ENCODE measurements at places on chromosomes 5 and 9. TPM values are rescaled to one million over a fixed set of nuclear protein-coding genes. Genes with fewer than 3 reads are reported as not detected.

DNA sequence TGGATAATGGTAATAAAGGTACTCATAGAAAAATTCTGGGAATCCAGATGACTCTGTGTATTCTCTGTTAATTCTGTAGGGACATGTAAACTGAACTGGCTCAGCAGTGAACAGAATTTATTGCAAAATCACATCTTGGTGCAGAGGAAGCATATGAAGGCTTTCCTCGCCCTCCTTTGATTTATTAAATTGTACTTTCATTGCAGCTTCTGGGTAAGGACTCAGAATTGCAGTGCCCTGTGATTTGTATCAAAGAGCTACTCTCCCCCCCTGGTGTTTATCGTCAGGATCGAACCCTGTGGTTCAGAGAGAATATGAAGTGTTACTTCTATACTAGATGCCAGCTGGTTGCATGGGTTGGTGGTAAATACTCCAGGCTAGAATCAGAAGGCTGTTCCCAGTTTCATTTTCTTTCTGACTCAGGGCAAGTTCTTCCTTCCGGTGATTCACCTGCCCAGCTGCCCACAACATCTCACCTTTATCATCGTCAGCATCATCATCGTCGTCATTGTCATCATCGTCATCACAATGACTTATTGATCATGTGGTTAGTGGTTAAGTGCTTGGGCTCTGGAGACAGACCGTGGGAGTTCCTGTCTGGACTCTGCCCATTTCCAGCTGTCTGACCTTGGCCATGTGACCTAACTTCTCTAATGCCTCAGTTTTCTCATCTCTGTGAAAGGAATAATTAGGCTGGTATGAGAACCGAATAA, 238.8 kb downstream of the ARHGAP26 start:
- peaks cover 7% of the 10 kb centered on the region for H3K4me1 ChIP-seq
- no peak overlapping the region for H3K27ac ChIP-seq
- H3K36me3 ChIP-seq = peaks cover 4% of the 10 kb centered on the region
- no peak for DNase-seq
- no peak overlapping the region for H3K4me3 ChIP-seq

GRCh38 chr5:191036-191948, at the start of gene LRRC14B:
TSS of gene LRRC14B (plus strand) at chr5:191495. CDS start at chr5:191539, 44 bp downstream.
- H3K27ac ChIP-seq = no peak within 1 kb of the TSS
- peaks cover 12% of the 10 kb centered on the region for H3K4me1 ChIP-seq
- no peak within 1 kb of the TSS for H3K4me3 ChIP-seq
- no peaks in the 10 kb centered on the region for H3K36me3 ChIP-seq
- no peaks in the 10 kb centered on the region for H3K27me3 ChIP-seq

- no peak overlapping the region for H3K27ac ChIP-seq
- no peak for DNase-seq
- no peak overlapping the region for H3K4me3 ChIP-seq
- H3K4me1 ChIP-seq = peaks cover 26% of the 10 kb centered on the region
- no peaks in the 10 kb centered on the region for H3K27me3 ChIP-seq
These were observed 109.4 kb downstream of the CCDC192 start for GRCh38 chr5:127812570-127812969.

- H3K4me1 ChIP-seq = peaks cover 4% of the 10 kb centered on the region
- no peaks in the 10 kb centered on the region for H3K36me3 ChIP-seq
- DNase-seq = no peak
- peak overlapping the region; percentile 61 for H3K27ac ChIP-seq
These were observed 216.8 kb upstream of the TBC1D2 start for GRCh38 chr9:98472216-98472615.

- no peaks in the 10 kb centered on the region for H3K4me1 ChIP-seq
- no peak for DNase-seq
- no peak overlapping the region for H3K4me3 ChIP-seq
- H3K27ac ChIP-seq = no peak overlapping the region
- H3K36me3 ChIP-seq = peaks cover 17% of the 10 kb centered on the region
These were observed 80.0 kb downstream of the SYK start for GRCh38 chr9:90881648-90882047.

- no peaks in the 10 kb centered on the region for H3K36me3 ChIP-seq
- no peak overlapping the region for H3K27ac ChIP-seq
- H3K27me3 ChIP-seq = peaks cover 24% of the 10 kb centered on the region
- peaks cover 34% of the 10 kb centered on the region for H3K4me1 ChIP-seq
- DNase-seq = no peak
These were observed 384 bp downstream of the COL5A1 start for GRCh38 chr9:134641990-134642384.

GRCh38 chr9:124522121-124523098, 15.2 kb upstream of the NR5A1 start:
- H3K36me3 ChIP-seq = peaks cover 11% of the 10 kb centered on the region
- no peak overlapping the region for H3K4me3 ChIP-seq
- peaks cover 23% of the 10 kb centered on the region for H3K4me1 ChIP-seq
- no peaks in the 10 kb centered on the region for H3K27me3 ChIP-seq
- H3K27ac ChIP-seq = no peak overlapping the region

DNA sequence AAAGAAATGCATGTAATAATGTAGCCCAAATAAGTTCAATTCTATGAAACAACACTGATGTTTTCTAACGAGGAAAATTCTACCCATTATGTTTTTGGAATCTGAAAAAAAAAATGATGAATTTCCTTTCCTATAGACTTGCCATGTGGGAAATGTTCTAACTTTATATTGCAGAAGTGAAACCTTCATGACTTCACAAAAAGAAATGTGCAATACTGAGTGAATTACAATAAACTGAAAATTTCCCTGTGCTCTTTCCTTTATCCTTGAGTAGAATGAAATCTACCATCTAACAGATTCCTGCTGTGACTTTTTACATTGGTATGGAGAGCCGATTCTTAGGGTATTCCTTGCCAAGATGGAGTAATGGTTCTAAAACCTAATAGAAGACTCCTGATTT, 1622.5 kb downstream of the MAT2B start:
- H3K4me3 ChIP-seq = no peak overlapping the region
- H3K27ac ChIP-seq = no peak overlapping the region
- DNase-seq = no peak

- peaks cover 8% of the 10 kb centered on the region for H3K36me3 ChIP-seq
- H3K27ac ChIP-seq = peak overlapping the region; percentile 60
- H3K27me3 ChIP-seq = no peaks in the 10 kb centered on the region
- H3K4me3 ChIP-seq = no peak overlapping the region
These were observed 338.0 kb downstream of the SEMA5A start for GRCh38 chr5:9207817-9208418.

DNA sequence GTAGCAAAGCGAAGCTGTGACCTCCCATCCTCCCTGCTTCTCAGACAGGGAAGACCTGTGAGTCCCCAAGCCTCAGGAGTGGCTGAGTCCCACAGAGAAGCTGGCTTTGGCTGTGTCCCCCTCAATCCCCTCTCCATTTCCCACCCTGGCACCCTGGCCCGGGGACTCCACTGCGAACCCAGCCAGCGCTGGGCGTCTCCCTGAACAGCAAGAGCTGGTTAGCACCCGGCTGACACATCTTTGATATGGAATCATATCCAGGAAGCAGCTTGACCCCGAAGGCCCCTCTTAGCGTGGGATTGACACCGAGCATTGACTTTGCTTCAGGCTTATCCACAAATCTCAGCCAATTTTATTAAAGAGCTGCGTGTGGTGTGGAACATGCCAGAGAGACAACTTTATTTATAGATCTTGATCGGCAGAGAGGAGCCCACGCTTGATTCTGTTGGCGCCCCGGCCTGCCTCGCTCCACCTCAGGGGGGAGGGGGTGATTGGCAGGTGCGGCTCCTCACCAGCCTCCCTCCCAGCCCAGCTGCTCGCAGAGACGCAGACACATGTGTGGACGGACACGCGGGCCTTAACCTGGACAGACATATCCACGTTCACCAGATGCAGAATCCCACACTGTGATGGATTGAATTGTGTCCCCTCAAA, 120.7 kb upstream of the MVB12B start:
- H3K27ac ChIP-seq = no peak overlapping the region
- no peaks in the 10 kb centered on the region for H3K36me3 ChIP-seq
- no peak overlapping the region for H3K4me3 ChIP-seq
- H3K27me3 ChIP-seq = peaks cover 12% of the 10 kb centered on the region
- H3K4me1 ChIP-seq = no peaks in the 10 kb centered on the region

- H3K4me1 ChIP-seq = peaks cover 7% of the 10 kb centered on the region
- no peak for DNase-seq
- no peaks in the 10 kb centered on the region for H3K36me3 ChIP-seq
- H3K27me3 ChIP-seq = peaks cover 45% of the 10 kb centered on the region
These were observed 80.2 kb downstream of the TMEM174 start for GRCh38 chr5:73253047-73253660.

- DNase-seq = no peak
- H3K4me3 ChIP-seq = peak overlapping the region; percentile 54
- H3K27ac ChIP-seq = peak overlapping the region; percentile 86
- H3K27me3 ChIP-seq = no peaks in the 10 kb centered on the region
- peaks cover 38% of the 10 kb centered on the region for H3K4me1 ChIP-seq
These were observed 149.8 kb downstream of the AUH start for GRCh38 chr9:91211919-91212318.

DNA sequence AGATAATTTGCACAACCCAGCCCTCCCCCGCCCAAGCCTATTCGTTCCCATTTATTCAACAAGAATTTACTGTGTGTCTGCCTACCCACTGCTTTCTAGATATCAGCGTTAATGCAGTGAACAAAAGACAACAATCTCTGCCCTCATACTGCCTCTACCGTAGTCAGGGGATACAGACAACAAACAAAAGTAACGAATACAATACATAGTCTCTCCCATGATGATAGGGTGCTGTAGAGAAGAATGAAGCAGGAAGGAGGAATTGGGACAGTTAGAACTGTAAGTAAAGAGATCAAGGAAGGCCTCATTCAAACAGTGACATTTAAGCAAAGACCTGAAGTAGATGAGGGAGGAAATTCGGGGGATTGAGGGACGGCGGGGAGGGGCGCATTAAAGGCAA, 1.7 kb downstream of the GFM2 start:
- H3K36me3 ChIP-seq = peaks cover 9% of the 10 kb centered on the region
- H3K27ac ChIP-seq = peak overlapping the region; percentile 83
- peaks cover 12% of the 10 kb centered on the region for H3K4me1 ChIP-seq
- H3K4me3 ChIP-seq = peak overlapping the region; percentile 100
- H3K27me3 ChIP-seq = no peaks in the 10 kb centered on the region

- no peak overlapping the region for H3K27ac ChIP-seq
- no peaks in the 10 kb centered on the region for H3K4me1 ChIP-seq
- H3K27me3 ChIP-seq = peaks cover 2% of the 10 kb centered on the region
These were observed 300.0 kb upstream of the ADAMTSL1 start for GRCh38 chr9:18173923-18174322.

DNA sequence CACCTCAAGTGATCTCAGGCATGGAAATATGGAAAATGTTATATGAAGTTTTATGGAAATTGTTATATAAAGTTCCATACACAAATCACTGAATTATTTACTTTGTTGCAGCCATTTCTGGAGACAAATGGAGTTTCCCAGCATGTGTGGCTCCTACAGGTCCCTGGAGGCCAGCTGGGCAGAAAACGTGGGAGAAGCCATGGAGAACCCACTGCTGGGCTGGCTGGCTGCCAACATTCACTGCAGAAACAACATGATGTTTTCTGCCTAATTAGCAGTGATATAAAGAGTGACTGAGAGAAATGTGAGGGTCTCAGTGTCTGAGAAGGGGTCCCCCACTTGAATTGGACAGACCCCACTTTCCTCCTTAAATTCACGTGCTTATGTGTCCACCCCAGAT, 208.8 kb upstream of the IRX2 start:
- no peak overlapping the region for H3K27ac ChIP-seq
- no peak for DNase-seq
- peaks cover 5% of the 10 kb centered on the region for H3K36me3 ChIP-seq
- no peaks in the 10 kb centered on the region for H3K4me1 ChIP-seq
- H3K4me3 ChIP-seq = no peak overlapping the region

GRCh38 chr9:37632479-37632878, 18.3 kb upstream of the FRMPD1 start:
- H3K27me3 ChIP-seq = peaks cover 6% of the 10 kb centered on the region
- peaks cover 4% of the 10 kb centered on the region for H3K4me1 ChIP-seq
- no peak overlapping the region for H3K4me3 ChIP-seq
- DNase-seq = no peak
- no peak overlapping the region for H3K27ac ChIP-seq

- H3K27ac ChIP-seq = no peak overlapping the region
- H3K36me3 ChIP-seq = peaks cover 9% of the 10 kb centered on the region
These were observed 111.5 kb downstream of the KDM4C start for GRCh38 chr9:6869081-6869948.

- H3K36me3 ChIP-seq = peaks cover 15% of the 10 kb centered on the region
- peak; percentile 68 for DNase-seq
- H3K4me1 ChIP-seq = peaks cover 35% of the 10 kb centered on the region
- H3K27ac ChIP-seq = peak overlapping the region; percentile 78
- H3K27me3 ChIP-seq = peaks cover 90% of the 10 kb centered on the region
These were observed 4.5 kb downstream of the EBF1 start for GRCh38 chr5:159095151-159095721.

DNA sequence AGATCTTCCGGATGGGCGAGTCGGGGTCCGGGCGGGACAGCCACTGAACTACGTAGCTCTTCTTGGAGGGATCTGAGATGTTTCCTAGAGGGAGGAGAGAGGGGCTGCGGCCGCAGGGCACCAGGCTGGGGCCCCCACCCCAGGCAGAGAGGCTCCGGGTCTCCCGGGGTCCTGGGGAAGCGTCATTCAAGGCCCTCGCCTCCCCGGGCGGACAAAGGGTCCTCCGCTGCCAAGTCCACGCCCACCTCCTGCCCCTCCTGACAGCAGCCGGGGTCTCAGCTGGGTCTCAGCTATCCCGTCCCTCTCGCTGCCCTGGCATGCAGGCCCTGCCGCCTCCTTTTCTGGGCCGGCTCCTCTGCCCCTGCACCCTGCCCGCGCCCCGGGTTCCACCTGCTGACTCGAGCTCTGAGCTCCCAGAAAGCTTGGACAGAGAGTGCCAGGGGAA, 61.5 kb downstream of the ZNF354C start:
- H3K27ac ChIP-seq = no peak overlapping the region
- no peak overlapping the region for H3K4me3 ChIP-seq
- no peaks in the 10 kb centered on the region for H3K36me3 ChIP-seq

GRCh38 chr9:129868872-129869486, 33.7 kb downstream of the USP20 start:
- no peak for DNase-seq
- no peak overlapping the region for H3K4me3 ChIP-seq
- no peaks in the 10 kb centered on the region for H3K4me1 ChIP-seq
- H3K27ac ChIP-seq = no peak overlapping the region

DNA sequence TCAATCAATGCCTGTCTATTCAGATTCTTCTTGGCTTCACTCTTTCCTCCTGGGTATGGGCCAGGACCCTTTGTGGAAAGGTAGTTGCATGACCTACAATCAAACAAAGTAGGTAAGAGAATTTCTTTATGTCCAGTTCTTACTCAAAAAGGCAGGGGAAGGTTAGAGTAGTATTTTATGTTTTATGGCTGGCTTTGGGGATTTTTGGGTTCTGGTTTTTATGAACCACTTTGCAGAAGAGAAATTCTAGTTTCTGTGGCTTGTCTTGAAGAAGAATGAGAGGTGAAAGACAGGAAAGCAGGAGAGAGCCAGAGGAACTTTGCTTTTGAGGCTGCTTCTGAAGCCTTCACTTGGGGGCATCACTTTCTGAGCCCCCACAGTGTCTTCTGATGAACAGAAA, 14.7 kb upstream of the CRHBP start:
- peaks cover 3% of the 10 kb centered on the region for H3K27me3 ChIP-seq
- H3K4me1 ChIP-seq = peaks cover 2% of the 10 kb centered on the region
- no peak overlapping the region for H3K4me3 ChIP-seq

The DNAH5 gene
- total RNA-seq = 1.2 TPM

The PCDHA11 gene
- 8.1 TPM for total RNA-seq

The BICD2 gene
- total RNA-seq = 26.8 TPM

The PCDHB15 gene
- 3.3 TPM for total RNA-seq

The GOLGA1 gene
- 22.6 TPM for total RNA-seq

The SLIT3 gene
- 56.6 TPM for total RNA-seq

The DNM1 gene
- total RNA-seq = 112 TPM

The KIF4B gene
- 0.14 TPM for total RNA-seq

The ABL1 gene
- total RNA-seq = 66.6 TPM

The ARAP3 gene
- 8.4 TPM for total RNA-seq

The NTNG2 gene
- 2.6 TPM for total RNA-seq

The RNF208 gene
- 12.1 TPM for total RNA-seq
